Stimulated activated CD4-positive, alpha-beta T cell treated with anti-CD3 and anti-CD28 coated beads, Interleukin-15, amount 100 ng/mL, for 48 hours (primary cell): ENCODE measurements at places on chromosomes 6 and 20.

DNA sequence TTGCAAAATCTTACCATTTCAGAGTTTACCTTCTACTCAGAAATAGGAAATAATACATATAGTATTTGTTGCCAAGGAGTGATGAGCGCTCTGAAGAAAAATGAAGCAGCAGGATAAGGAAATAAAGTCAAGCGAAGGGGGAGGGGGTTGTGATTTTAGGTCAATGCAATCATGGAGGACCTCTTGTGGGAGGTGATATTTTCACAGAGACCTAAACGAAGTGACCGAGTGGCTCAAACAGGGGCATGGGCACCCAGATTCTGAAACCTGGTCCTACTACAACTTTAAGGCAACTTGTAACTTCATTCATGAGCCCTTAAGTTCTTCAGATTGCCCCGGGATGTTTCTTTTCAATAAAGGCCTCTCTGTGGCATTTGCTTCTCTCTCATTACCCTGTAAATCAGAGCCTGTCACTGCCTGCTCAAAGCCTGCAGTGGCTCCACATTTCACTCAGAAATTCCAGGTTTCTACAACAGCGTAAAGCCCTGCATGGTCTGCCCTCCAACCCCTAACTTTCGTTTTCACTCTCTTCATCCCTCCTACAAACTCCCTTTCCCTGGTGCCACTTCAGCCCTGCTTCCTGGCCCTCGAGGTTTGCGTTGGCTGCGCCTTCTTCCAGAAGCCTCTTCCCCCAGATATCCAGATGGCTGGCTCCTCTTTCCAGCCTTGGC is 162.7 kb downstream of the TBC1D7 start:
- DNase-seq = no peak

DNA sequence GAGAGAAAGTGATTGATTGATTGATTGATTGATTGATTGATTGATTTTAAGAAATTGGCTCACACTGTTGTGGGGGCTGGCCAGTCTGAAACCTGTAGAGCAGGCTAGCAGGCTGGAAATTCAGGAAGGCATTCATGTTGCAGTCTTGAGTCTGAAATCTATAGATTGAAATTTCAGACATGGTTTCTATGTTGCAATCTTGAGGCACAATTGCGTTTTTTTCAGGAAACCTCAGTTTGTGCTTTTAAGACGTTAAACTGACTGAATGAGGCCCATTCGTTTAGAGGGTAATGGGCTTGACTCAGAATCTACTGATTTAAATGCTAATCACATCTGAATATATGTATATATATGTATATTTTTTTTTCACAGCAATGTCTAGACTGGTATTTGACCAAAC is 106.3 kb downstream of the STXBP5 start:
- DNase-seq = no peak

GRCh38 chr20:9457136-9457535 is 57.3 kb upstream of the LAMP5 start:
- DNase-seq = no peak

GRCh38 chr6:128569732-128570679 is 49.6 kb upstream of the PTPRK start:
- no peak for DNase-seq

DNA sequence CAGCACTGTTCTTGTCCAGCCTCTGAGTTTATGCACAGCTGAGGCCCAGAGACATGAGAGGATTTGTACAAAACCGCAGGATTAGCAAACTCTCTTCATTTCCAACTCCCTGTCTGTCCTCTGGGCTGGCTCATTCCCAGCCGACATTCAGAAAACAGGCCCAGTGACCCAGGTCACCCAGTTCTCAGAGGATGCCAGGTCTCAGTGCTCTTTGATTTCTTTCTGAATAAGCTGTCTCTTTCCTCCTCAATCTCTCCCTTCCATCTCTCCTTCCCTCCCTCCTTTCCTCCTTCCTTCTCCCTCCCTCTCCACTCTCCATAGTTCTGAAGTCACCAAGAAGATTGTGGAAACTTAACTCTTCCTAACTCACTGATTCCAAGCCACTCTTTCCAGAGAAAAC is 372.7 kb upstream of the SULF2 start:
- no peak for DNase-seq

GRCh38 chr6:15913573-15913972 is 215.3 kb upstream of the MYLIP start:
- DNase-seq = no peak

GRCh38 chr6:42911171-42912021 is 4.5 kb upstream of the PTCRA start:
- DNase-seq = no peak

DNA sequence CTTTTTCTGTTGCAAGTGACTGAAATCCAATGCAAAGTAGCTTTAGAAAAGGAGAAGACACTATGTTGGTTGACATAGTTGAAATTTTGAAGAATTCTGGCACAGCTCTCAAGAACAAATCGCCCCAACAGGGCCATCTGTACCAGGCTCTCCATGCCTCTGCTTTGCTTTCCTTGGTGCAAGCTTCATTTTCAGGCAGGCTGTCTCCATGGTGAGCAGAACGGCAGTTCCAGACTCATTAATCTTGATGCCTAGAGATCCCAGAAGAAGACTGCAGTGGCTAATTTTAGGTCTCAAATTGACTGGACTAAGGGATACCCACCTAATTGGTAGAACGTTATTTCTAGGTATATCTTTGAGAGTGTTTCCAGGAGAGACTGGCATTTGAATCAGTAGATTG is 950.7 kb upstream of the FLRT3 start:
- DNase-seq = no peak

DNA sequence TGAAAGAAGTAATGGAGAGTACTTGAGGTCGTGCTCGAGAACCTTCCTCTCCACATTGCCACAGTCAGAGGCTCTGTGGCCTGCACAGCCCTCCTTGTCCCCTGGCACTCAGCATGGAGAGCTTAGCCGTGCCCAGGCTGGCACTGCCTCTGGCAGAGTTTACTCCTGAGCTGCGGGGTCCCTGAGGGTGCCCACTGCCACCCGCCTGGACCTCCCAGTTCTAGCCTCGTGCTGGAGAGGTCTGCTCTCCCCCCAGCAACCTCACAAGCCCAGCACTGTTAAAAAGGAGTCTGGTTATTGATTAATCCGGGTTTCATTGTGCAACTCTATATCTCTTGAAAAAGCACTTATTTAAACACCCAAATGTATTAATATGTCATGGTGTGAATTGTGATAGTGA is 226.8 kb downstream of the TMEM242 start:
- no peak for DNase-seq

DNA sequence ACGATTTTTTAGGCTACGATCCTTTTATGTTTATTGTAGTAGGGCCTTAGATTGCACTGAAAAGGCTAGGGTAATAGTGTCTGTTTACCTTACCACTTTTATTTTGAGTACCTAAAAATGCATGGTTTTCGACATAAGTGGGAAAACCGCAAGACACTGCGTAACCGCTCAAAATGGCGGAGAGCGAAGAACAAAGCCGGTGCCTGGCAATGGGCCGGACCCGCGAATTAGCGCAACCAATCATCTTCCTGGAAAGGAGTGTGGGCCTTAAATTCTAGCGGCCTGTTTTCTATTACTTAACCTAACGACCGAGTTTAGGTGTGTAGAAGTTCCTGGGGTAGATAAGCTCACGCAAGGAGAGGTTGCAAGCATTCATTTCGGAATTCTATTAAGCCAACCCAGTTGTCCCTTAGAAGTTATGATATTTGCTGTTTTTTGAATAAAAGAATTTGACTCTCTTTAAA is 118.0 kb downstream of the HFE start:
- DNase-seq = peak; percentile 80

DNA sequence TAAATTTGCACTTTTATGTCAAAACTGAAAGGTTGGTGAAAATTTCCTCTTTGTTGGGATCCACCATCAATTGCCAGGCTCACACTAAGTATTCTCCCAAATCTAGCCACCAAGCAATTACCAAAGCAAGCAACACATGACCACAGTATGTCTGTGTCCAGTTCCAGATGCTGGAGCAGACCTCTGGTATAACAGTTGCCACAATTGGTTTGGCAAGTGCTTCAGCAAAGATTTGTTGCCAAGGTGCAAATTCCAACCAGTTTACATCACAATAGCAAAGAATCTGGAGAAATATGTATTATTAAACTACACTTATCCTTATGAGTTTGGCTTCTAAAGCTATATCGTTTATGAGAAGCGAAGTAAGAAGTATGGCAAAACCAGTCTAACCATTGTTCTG is 6.4 kb downstream of the GTF2H5 start:
- DNase-seq = no peak

DNA sequence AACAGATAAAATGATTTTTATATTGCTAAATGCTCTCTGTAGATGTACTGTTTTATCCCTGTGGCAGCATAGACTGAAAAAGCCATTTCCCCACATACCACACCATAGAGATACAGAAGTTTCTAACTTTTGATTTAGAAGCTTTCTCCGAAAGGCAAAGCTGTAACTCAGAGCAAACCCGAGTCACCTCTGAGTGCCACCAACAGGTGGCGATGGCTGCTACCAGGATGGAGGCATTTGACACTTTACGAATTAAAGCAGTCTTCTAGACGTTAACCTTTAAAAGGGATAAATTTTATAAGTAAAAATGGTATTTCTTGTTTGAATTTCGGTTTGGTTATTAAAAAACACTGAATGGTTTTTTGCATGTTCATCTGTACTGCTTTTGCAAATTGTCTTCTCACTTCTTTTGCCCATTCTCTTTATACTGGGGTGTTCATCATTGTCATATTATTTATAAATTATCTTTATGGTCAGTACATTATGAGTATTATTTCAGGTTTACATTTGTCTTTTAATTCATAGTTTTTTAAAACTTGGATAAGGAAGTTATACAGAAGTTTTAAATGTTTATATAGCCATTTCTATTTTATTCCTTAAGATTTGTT is 201.0 kb upstream of the CEP162 start:
- no peak for DNase-seq

DNA sequence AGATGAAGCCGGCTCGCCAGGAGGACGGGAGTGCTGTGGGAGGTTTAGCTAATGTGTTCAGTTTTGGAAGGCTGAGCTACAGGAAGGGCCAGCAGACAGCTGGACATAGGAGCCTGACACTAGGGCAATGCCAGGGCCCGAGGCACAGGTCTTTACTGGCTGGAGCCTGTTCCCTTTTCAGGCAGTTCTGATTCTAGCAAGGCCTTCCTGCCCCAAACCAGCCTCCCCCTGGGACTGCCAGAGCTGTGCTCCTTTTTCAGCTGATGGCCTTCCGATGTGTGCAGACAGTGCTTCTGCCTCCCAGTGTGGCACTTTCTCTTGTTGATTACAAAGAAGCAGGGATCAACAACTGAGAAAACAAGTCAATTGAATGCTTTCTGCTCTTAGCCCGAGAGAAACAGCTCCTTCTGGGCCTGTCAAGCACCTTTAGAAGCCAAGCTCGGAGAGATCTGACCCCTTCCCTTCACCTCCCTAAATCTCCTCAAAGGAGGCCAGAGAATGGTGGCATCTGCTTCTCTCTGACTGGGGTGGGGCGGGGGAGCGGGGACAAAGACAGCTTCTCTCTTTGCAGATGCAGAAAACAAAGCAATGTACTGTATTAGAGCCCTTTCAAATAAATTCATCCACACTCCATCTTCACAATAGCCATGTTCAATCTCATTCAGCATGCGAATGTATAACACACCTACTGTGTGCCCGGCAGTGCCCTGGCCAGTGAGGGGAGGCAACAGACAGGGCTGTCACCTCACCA is 63.2 kb downstream of the RAB44 start:
- no peak for DNase-seq

DNA sequence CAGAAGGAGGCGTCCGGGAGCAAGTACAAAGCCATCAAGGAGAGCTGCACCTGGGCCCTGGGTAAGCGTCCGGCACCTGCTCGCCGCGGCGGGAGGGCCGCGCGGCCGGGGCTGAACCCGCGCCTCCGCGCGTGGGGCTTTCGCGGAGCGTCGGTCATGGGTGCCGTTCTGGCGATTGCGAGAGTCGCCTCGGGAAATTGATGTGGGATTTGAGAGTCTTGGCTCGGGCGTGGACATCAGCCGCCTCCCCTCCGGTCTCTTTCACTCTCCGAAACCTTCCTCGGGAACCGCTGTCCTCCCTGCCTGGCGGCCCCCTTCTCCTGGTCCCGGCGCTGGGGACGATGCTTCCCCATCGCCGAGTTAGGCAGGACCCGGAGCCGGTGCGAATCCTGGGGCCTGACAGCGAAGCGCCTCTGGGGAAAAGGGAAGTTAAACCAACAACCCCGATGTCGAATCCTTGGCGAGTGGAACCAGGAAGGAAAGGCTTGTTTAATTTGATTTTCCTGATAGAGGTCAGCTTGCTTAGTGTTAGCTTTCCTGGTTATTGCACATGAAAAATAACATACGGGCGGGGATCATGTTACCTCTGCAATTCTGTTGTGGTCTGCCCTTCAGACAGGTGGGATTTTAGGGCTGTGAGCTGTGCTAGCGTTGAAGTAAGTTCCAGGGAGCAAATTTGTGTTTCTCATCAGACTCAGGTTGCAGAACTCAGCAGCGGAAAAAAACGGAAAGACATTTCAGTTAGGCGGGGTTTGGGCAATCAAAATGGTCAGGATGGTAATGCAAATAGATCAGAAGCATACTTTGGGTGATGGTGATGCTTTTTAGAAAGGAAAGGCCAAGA is 594 bp downstream of the ARFGEF3 start:
- no peak for DNase-seq

GRCh38 chr6:21026576-21027273 is 492.5 kb downstream of the CDKAL1 start:
- DNase-seq = no peak

DNA sequence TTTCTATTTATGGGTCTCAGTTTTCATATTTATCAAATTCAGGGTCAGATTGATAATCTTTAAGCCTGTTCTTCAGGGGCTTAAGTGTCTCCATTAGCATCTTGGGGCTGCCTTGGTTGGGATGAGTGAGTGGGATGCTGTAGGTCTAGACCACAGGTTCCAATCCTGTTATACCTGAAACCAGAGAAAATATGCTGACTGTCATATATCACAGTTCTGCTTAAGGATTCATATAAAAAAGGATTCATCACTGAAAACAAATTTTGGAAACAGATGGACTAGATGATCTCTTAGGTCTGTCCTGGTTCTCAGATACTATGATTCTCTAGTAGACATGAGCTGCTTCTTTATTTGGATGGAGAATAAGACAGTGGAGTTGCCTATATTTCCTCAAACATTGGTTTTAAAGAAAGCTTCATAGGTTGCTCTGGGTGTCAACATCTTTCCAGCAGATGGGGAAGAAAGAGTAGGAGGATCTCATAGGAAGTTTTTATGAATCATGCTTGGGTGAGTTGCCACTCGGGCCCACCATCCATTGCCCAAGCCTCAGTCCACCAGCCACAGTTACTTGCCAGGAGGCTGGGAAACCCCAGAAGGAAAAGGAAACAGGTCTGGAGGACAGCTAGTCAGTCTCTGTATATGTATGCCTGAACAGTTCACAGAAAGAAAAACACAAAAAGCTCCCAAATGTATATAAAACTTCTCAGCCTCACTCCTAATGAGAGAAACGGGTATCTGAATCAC is 42.9 kb upstream of the MAP7 start:
- DNase-seq = no peak

DNA sequence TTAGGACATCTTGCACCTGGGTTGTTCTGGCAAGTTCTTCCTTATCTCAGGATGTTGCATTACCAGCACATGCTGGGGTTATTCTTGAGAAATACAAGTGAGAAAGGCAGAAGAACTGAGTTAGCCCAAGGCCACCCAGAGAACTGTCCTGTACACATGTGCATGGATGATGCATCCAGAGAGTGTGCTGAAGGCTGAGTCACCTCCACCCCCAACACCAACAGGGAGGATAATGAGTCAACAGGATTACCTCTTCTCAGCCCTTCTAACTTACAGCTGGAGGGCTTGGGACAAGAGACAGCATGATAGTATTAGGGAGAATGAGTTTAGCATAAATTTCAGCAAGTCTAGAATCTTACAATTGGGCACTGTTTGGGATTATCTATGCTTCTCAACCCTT is 8.5 kb downstream of the SCGN start:
- DNase-seq = peak; percentile 30
